ENCODE measurements at places on chromosomes 12 and 14.

GRCh38 chr12:16347391-16348298 lies at the start of gene MGST1:
Gene MGST1 (plus strand): TSS chr12:16347645. CDS start chr12:16354253, 6,608 bp downstream.
- peak; percentile 55 for DNase-seq

DNA sequence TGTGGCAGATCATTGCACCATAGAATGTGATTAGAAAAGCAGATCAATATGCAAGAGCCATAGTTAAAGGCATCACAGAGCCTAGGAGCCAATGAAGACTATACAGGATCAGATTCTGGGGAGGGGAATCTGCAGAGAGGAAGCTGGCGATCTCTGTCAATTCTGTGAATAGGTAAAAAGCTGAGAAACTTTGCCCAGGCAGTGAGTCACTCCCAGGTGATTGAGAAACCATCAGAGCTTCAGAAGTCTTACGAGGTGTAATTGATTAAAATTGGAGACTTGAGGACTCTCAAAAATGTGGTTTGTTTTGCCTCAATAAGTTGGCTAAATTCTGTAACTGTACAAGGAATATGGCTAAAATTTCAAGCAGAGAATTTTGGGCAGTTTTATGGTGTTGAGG lies 41.7 kb upstream of the TSPAN11 start:
- no peak for DNase-seq

GRCh38 chr12:66669541-66669940 lies 9.3 kb downstream of the GRIP1 start:
- DNase-seq = no peak

- DNase-seq = no peak
Measured at GRCh38 chr14:104335176-104335575, 196.8 kb downstream of the KIF26A start.

DNA sequence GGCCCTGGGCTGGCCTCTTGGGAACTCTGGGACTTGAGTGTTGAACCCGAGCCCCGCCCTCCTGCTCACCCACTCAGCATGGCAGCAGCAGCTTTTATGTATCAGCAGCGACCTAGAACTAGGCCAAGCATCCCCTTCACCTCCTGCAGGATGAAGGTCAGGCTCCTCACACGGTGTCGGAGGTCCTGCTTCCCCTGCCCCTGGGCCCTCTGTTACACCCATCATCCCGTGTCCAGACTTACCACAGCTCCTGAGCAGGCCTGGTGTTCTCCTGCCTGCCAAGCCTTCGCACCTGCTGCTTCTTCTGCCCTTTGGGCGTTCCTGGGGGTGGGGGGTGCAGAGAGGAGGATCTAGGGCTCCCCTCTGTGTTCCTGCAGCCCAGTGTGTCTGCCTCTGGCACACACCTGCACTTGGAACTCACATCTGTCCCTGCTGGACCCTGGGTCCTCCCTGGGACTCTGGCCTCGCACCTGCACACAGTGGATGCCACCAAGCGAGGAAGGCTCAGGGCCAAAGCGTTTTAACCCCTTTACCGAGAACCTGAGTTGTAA lies 80.3 kb downstream of the PAPOLA start:
- DNase-seq = no peak

GRCh38 chr12:89568484-89568883 lies 42.6 kb upstream of the POC1B start:
- no peak for DNase-seq

DNA sequence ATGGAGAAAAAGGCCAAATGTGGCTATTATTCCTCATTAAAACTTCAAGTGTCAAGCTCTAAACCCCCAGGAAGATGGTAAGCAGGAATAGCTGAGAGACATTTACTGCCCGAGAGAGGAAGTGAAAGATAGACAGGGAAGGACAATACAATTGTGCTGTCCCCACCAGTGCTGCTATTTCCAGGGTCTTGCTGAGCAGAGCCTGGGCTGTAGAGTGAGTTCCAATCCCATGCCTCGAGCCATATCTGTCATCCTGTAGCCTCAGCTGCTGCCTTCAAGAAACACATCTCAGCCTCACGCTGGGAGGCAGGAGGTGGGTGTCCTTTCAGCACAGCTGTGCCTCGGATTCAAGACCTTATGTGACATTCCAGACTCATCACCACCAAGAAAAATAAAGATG lies 114.0 kb downstream of the RPAP3 start:
- DNase-seq = no peak

- DNase-seq = no peak
Measured at GRCh38 chr12:122031342-122032216, 9.9 kb downstream of the BCL7A start.

DNA sequence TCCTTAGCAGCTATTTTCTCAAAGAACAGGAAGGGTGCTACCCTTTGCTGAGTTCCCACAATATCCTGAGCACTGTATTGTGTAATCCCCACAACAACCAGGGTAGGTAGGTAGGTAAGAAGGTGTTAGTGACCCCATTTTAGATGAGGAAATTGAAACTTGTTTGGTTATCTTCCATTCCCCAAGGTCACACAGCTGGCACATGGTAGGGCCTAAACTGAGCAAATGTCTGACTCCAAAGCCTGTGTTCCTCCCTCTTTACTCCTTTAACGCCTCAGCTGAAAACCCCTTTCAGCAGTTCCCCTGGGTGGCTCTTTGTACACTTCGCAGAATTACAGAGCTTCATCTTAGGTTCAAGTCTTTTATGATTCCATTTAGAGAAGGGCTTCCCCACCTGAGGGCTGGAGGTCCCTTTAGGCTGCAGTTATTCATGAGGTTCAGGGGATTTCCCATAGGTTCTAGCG lies 26.5 kb upstream of the RIC8B start:
- no peak for DNase-seq

GRCh38 chr12:121620333-121620891 lies 5.9 kb upstream of the ORAI1 start:
- no peak for DNase-seq
